ENCODE measurements at places on chromosomes 2 and 18.

- no peak for DNase-seq
These were observed 42.1 kb downstream of the MYCN start for GRCh38 chr2:15982285-15983044.

GRCh38 chr2:28750316-28751251 lies 1.0 kb upstream of the PPP1CB start:
- DNase-seq, result peak; percentile 27

- peak; percentile 87 for DNase-seq
These were observed 89.4 kb downstream of the DGKD start for GRCh38 chr2:233443511-233444183.

DNA sequence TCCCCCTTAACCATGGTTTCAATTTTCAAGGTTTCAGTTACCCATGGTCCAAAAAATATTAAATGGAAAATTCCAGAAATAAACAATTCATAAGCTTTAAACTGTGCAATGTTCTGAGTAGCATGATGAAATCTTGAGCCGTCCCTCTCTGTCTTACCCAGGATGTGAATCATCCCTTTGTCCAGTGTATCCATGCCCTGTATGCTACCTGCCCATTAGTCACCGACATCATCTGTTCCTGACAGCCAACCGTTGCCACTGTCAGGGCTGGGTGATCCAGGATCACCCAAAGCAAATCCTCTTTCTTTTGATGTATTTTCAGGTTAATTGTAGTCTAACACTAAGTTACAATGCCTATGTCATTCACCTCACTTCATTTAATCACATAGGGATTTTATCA lies 15.7 kb upstream of the OLA1 start:
- DNase-seq, result no peak

GRCh38 chr18:72086421-72086820 lies 457.7 kb downstream of the CBLN2 start:
- DNase-seq, result no peak

DNA sequence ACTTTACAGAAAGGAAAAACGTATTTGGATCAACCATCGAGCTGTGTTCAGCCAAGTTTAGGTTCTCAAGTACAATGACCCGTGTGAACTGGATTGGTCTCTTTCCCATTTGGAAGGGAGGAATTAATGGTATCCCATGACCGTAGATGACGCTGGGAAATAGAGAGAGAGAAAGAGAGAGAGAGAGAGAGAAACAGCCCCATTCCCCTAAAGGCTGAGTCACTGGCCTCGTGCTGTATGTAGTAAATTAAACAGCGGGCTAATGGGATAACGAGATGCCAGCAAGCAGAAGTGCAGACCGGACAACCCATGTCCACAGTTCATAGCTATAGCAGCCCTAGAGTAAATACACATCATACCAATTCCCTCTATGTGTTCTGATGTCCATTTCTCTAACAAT lies 99.6 kb downstream of the BCL11A start:
- DNase-seq, result no peak

GRCh38 chr2:135916207-135916606 lies 40.0 kb upstream of the MCM6 start:
- DNase-seq, result no peak

- no peak for DNase-seq
These were observed 107.4 kb upstream of the KCTD1 start for GRCh38 chr18:26655525-26656430.

Data from CD4-positive, alpha-beta T cell (primary cell).